ENCODE measurements at places on chromosomes 7 and 10. TPM values are rescaled to one million over a fixed set of nuclear protein-coding genes. Genes with fewer than 3 reads are reported as not detected.

VGF gene
- total RNA-seq, result not detected

SLC13A4 gene
- not detected for total RNA-seq

ERCC6 gene
- 12.7 TPM for total RNA-seq

POU6F2 gene
- not detected for total RNA-seq

LUC7L2 gene
- total RNA-seq, result 35.6 TPM

DPCD gene
- 11.9 TPM for total RNA-seq

UCMA gene
- total RNA-seq, result not detected

INA gene
- under 0.01 TPM for total RNA-seq

AMPH gene
- not detected for total RNA-seq

ATG9B gene
- total RNA-seq, result under 0.01 TPM

FUOM gene
- 28.0 TPM for total RNA-seq

SAMD8 gene
- total RNA-seq, result 35.9 TPM

MGMT gene
- 14.8 TPM for total RNA-seq

RBM33 gene
- 22.6 TPM for total RNA-seq

GDF2 gene
- total RNA-seq, result not detected
